ENCODE measurements at places on chromosomes 16 and 17.

DNA sequence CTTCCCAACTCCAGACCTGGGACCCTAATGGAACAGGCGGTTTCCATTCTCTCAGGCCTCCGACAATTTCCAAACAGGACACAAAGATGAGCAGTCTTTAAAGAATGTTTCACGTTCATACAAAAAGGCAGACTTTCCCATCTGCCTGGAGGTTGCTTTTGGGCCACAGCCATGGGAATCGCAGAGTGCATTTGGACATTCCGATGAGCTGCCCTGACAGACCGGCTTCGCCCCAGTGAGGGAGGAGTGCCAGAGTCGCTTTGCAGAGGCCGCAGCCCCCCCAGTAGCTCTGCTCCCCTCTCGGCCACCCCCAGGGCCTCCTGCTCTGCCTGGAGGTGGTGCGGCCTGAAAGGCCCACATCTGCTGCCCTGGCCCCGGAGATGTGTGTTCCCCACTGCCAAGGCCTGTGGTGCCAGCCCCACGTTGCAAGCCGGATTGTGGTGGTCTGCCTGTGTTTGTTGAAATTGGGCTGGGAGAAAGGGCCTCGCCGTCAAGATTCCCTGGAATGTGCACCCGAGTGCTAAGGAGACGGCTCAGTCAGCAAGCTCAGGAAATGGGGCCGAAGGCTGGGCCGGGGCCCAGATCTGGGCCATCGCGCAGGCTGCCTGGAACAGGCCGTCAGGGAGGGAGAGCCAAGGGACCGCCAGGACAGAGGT is 89.8 kb downstream of the C16orf95 start:
- no peak for DNase-seq

DNA sequence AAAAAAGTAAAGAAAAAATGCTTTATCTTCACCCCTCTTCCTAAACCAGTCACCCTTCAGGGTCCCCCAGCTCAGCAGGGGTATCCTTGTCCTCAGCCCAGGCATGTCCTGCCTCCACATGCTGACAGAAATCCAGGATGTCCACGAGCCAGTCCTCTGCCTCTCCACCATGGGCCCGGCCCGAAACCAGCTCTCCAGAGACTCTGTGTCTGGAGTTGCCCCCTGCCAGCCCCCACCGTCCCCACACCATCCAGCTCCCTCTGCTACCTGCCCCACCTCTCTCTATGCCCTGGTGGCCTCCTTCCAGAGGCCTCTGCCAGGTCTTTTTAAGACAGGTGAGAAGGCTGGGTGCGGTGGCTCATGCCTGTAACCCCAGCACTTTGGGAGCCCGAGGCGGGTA is 66.4 kb upstream of the PLCG2 start:
- no peak for DNase-seq

- no peak for DNase-seq
Observed at GRCh38 chr16:84585467-84585866, 32.4 kb downstream of the COTL1 start.

GRCh38 chr16:85463672-85464382 is 149.3 kb upstream of the GSE1 start:
- DNase-seq, result no peak

GRCh38 chr17:74552037-74552436 is 6.1 kb upstream of the CD300C start:
- DNase-seq, result no peak

GRCh38 chr17:67554634-67555033 is 163.1 kb upstream of the NOL11 start:
- DNase-seq, result no peak

GRCh38 chr17:80666867-80667266 is 122.2 kb downstream of the RPTOR start:
- DNase-seq, result no peak

DNA sequence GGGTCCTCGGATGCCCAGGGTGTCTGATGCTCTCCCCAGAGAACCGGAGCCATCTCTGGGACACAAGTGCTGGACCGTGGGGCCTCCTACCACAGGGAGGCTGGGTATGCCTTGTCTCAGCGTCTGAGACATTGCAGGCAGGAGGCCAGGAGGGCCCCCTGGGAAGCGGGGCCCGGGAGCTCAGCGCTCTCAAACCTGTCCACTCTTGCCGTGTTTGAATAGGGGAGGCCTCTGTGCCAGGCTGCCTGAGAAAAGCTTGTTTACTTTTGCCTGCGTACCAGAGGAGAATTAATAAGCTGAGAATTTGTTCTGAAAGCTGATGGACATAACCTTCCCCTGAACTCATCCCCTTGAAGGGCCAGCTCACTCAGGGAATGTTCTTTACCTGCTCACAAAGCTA is 163.8 kb downstream of the NTN1 start:
- DNase-seq, result no peak

- no peak for DNase-seq
Observed at GRCh38 chr17:80367503-80367902, 47.5 kb upstream of the ENDOV start.

GRCh38 chr17:70906808-70907207 is 737.5 kb downstream of the KCNJ2 start:
- no peak for DNase-seq

Data from renal cortex interstitium (tissue), 15 donors.